ENCODE measurements at places on chromosomes 3 and 15.

GRCh38 chr3:192262001-192262400 lies 465.3 kb downstream of the FGF12 start:
- no peak for DNase-seq

- DNase-seq: no peak
These were observed 111.0 kb downstream of the RFTN1 start for GRCh38 chr3:16402451-16402850.

GRCh38 chr3:71022551-71023335 lies 560.8 kb downstream of the FOXP1 start:
- no peak for DNase-seq

- no peak for DNase-seq
These were observed 58.5 kb downstream of the RPL22L1 start for GRCh38 chr3:170811515-170811914.

GRCh38 chr15:60130398-60130797 lies 126.3 kb downstream of the FOXB1 start:
- DNase-seq: no peak

DNA sequence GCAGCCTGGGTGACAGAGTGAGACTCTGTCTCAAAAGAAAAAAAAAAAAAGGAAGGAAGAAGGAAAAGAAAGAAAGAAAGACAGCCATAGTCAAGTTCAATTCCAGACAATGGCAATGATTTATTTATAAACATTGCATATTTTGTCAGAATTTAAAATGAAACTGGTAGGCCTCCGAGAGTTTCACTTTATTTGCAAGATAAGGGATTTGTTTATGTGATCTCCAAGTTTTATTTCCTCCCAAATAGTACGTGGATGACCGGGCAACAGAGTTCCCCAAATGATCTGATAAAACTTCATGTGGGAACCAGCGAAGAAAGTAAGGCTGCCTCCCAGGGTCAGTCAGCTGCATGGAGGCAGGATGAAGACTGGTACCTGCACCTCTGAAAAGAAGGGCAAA lies 28.6 kb upstream of the MOBP start:
- no peak for DNase-seq

GRCh38 chr3:175956964-175957363 lies 1097.8 kb downstream of the NAALADL2 start:
- no peak for DNase-seq

DNA sequence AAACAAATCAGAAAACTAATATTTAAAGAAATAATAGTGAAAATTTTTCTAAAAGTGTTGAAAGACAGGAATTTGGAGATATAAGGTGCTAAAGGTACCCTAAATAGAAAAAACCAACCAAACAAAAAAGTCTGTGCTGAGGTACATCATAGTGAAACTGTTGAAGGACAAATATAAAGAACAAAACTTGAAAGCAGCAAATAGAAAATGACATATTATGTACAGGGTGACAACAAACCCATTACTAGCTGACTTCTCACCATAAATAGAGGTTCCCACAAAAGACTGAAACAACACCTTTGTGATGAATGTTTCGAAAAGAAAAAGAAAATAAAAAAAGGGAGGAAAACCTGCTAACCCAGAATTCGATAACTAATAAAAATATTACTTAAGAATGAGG lies 502.5 kb upstream of the NECTIN3 start:
- no peak for DNase-seq

- peak; percentile 18 for DNase-seq
These were observed 18.1 kb downstream of the MB21D2 start for GRCh38 chr3:192899540-192899982.

GRCh38 chr15:62186578-62186977 lies 21.5 kb upstream of the C2CD4B start:
- no peak for DNase-seq

DNA sequence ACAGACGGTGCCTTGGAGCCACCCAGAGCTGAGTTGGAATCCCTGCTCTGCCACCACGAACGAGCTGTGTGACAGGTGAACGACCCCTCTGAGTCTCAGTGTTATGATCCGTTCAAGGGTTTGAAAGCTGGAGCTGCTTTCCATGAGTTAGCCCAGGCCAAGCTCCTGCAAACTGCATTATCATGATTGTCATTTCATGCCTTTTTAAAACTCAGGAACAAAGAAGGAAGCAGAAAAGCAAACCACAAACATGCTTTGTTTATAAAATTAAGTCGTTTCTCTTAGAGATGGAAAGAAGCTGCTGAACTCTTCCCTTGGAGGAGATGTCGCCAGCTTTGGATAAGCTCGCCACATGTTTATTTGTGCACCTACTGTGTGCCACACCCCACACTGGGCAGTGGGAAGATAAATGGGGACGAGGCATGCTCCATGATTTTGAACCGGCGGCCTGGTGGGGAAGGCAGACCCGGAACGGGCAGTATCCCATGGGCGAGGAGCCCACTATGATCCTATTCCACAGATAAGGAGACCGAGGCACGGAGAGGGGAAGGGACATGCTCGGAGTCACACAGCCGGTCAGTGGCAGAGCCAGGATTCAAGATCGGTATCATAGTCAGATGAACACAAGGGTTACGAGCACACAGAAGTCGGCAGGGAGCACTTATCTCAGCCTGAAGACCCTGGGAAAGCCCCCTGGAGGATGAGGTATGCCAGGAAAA lies 15.9 kb downstream of the HRH1 start:
- no peak for DNase-seq

DNA sequence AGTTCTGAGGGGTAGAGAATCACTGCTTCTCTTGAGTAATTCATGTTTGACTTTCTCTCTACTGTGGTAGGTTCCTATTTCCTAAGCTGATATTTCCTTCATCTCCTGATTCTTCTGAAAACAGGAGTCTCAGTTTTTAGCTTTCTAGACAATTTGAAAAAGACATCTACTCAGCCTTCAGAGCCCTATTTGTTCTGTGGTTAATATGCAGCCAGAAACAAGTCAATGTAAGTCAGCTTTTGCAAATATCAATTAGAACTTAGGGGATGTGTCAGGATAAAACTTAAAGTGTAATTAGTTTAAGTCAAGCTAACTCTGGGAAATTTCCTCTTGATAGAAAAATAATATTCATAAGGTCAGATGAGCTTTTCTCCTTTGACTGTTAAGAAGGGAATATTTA lies 21.7 kb upstream of the HACD2 start:
- DNase-seq: no peak

- DNase-seq: no peak
These were observed 1014.7 kb upstream of the CFAP20DC start for GRCh38 chr3:60064210-60065178.

DNA sequence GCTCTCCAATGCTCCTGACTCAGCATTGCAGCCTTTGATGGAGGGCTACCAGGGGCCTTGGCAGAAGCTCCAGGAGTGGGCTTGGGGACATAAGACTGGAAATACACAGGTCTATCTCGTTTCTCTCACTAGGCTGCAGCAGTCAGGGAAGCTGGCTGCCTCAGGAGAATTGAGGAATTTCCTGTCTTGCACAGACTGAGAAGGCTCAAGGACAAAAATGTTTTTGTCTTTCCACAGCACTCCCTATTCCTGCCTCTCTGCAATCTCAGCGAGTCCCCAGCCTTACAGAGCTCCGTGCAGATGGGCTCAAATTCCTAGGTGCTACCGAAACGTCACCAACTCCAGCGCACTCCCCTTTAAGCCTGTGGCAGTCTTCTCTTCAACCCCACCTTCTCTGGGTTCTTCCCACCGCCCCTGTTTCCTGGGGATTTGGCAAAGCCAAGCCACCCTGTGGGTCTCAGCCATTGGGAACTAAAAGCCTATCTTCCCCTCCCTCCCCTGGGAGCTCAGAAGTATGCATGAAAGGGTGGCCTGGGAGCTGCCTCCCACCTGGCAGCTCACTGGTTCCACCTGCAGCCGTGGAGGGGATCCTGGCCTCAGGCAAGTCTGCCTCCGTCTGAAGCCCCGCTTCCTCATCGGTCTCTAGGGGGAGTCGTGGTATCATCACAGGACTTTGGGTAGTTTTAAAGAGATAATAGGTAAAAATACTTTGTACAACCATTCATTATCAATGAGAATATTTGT lies 322.6 kb upstream of the FRG2C start:
- DNase-seq: no peak

GRCh38 chr3:30097022-30097650 lies 509.3 kb upstream of the TGFBR2 start:
- no peak for DNase-seq

DNA sequence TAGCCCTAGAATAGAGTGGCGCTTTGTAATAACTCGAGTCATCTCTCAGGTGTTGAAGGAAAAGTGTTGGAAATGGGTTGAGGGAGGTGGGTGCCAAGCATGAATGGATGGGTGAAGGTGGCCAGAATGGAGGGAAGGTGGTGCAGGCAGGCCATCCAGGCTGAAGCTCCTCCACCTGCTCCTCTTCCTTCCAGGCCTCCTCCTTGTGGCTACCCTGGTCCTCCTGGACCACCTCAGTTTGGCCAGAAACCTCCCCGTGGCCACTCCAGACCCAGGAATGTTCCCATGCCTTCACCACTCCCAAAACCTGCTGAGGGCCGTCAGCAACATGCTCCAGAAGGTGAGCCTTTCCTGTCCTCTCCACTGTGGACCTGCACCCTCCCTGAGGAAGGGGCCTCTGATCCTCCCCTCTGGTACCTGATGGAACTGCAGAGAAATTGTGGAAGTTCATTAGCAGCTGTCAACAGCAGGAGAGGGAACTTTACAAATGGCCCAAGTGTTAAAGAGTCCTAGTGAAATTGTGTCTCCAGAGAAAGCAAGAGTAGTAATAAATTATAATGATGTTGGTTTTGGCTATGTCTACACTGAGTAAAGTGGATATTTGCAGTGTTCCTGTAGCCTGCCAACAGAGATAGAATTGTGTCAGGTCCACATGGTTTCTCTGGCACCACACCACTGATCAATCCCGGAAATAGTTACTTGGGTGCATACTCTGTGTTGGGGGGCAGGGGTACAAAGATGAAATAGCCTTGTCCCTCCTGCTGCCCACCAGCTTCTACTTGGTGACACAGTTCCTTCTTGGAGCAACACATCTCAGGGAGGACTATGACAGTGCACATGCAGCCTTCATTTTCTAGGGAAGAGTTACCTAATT lies 1.6 kb downstream of the IL12A start:
- no peak for DNase-seq

DNA sequence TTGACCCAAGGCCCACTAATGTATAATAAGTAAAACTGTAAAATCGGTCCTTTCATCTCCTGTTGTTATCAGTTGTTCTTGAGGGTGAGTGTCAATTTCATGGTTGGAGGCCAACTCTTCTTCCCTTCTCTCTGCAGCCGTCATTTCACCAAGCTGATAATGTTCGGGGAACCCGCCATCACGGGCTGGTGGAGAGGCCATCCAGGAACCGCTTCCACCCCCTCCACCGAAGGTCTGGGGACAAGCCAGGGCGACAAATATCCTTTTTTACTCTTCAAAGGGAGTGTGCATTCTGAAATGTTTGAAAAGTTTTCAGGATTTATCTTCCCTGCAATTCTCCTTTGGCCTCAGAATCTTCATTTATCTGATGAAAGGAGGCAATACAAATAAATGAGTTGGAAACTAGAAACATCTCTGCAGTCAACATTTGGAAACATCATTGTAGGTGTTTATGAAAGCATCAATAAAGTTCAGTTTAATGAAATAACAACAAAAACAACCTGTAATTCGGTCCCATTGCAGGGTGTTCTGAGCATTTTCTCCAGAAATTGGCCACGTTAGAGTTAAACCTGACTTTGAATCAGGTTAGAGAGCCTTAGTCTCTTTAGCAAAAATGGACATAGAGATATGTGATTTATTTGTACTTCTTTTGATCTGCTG lies 63.9 kb downstream of the CRTC3 start:
- DNase-seq: no peak

DNA sequence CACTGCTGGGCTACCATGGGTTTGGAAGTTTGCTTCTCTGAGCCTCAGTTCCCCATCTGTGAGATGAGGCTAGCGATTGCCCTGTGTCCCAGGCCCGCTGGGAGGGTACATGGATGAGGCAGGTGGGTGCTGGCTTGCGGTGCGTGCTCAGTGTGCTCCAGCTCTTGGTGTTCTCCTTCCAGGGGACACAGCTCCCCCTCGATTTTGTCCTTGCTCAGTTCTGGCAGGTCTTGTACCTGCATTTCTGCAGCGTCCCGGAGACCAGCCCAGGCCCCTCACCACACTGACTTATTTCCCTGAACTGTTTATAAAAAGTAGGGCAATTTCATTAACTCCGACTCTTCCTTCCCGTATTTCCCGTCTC lies 95.4 kb downstream of the TBC1D2B start:
- no peak for DNase-seq

DNA sequence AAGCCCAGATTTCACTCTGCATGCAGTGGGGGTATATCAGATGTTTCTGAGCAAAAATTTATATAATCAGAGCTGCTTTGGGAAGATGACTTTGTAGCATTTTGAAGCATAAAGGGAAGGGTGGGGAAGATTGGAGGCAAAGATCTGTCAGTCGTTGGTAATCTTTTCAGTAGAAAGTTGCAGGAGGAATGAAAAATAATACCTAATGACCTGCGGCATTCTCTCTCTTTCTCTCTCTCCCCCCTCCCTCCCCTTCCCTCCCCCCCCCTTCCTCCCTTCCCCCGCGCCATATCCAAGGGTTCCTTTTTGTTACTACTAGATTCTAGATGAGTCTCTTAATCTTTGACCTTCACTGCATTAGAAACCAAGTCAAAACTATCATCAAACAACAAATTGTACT lies 1.5 kb upstream of the DMXL2 start:
- no peak for DNase-seq

DNA sequence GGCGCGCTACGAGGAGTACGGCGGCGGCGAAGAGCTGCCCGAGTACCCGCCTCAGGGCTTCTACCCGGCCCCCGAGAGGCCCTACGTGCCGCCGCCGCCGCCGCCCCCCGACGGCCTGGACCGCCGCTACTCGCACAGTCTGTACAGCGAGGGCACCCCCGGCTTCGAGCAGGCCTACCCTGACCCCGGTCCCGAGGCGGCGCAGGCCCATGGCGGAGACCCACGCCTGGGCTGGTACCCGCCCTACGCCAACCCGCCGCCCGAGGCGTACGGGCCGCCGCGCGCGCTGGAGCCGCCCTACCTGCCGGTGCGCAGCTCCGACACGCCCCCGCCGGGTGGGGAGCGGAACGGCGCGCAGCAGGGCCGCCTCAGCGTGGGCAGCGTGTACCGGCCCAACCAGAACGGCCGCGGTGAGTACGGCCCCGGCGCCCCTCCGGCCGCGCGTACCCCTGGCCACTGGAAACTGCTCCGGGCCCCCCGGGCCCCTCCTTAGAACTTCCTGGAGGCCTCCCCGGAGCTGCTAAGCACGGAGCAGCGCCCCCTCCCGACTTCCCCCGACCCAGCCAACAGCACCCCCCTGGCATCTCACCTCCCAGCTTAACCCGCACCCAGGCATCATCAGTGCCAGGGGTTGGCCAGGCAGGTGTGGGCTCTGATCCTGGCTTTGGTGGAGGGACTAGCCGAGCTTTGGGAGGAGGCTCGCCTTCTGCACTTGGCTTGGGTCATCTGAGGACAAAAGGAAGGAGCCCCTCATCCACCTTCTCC lies 1.4 kb downstream of the LOXL1 start:
- no peak for DNase-seq

- DNase-seq: no peak
These were observed 259.9 kb downstream of the IL20RB start for GRCh38 chr3:137217733-137218132.

DNA sequence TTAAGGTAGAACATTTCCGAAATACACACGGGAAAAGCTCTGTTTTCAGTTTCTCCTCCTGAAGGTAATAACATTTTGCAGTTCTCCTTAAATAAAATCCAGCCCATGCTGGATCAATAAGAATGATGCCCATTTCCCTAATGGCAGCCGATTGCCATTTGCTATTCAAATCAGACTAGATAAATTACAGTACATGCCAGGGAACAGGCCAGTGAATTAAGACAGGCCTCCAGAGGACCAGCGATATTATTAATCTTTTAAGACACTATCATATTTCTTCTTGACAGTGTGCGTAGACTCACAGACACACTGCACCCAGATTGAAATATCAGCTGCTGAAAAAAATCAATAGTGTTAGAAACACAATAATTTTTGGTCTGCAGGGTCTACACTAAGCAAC lies 422.3 kb downstream of the TIGIT start:
- no peak for DNase-seq
